H1 (cell line): ENCODE measurements at places on chromosomes 5 and 9. TPM values are rescaled to one million over a fixed set of nuclear protein-coding genes. Genes with fewer than 3 reads are reported as not detected.

Gene GBGT1
- total RNA-seq, result 9.7 and 10.0 TPM in 2 replicates

Gene RBM18
- total RNA-seq, result 14.3 and 15.0 TPM in 2 replicates

Gene PCYOX1L
- 6.8 and 7.9 TPM in 2 replicates for total RNA-seq

Gene NIM1K
- total RNA-seq, result not detected in 2 replicates

Gene MACIR
- 17.7 and 19.2 TPM in 2 replicates for total RNA-seq

Gene S1PR3
- total RNA-seq, result 6.4 and 7.2 TPM in 2 replicates

Gene TAS2R1
- total RNA-seq, result not detected in 2 replicates

Gene GRPEL2
- total RNA-seq, result 48.9 and 52.2 TPM in 2 replicates

Gene NPR2
- total RNA-seq, result 11.0 and 14.3 TPM in 2 replicates

Gene TARS1
- total RNA-seq, result 445 TPM in 2 replicates

Gene GALNT12
- total RNA-seq, result 17.5 and 19.6 TPM in 2 replicates

Gene SLC36A2
- total RNA-seq, result not detected in 2 replicates

Gene ANKRD34B
- 5.3 and 6.3 TPM in 2 replicates for total RNA-seq

Gene C6
- not detected in 2 replicates for total RNA-seq

Gene GPX8
- total RNA-seq, result 55.5 and 60.4 TPM in 2 replicates

Gene ADRA1B
- total RNA-seq, result not detected in 2 replicates

Gene SH2D3C
- total RNA-seq, result 6.4 and 7.3 TPM in 2 replicates

Gene TRIM23
- total RNA-seq, result 11.7 and 13.6 TPM in 2 replicates

Gene KIF20A
- total RNA-seq, result 67.1 and 68.1 TPM in 2 replicates

Gene RASGRF2
- 27.7 and 29.5 TPM in 2 replicates for total RNA-seq

Gene ARHGEF39
- total RNA-seq, result 17.5 and 18.6 TPM in 2 replicates

Gene TAF11L2
- total RNA-seq, result not detected in 2 replicates

Gene FOXI1
- not detected in 2 replicates for total RNA-seq

Gene TMEM8B
- 5.7 and 7.5 TPM in 2 replicates for total RNA-seq

Gene GPR150
- not detected in 2 replicates for total RNA-seq

Gene FOXD4L5
- total RNA-seq, result 0.13 TPM in 1 of 2 replicates, not detected in the other

Gene MED27
- 29.9 and 32.7 TPM in 2 replicates for total RNA-seq

Gene DMGDH
- total RNA-seq, result 1.1 TPM in 1 of 2 replicates, not detected in the other
